ENCODE measurements at places on chromosomes 1 and 21.

DNA sequence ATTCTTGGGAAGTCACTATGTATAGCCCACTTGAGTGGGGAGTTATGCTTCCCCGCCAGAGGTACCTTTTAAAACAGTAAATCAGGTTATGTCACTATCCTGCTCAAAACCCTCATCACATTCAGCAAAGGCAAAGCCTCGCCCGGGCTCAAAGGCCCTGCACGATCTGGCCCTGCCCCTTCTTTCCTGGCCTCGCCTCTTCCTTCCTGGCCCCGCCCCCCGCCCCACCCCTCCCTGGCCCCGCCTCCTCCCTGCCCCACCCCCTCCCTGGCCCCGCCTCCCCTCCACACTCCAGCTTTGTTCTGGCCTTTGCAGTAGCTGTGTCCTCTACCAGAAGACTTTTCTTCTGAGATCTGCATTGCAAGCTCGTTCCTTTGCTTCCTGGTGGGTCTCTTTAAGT, 6.6 kb downstream of the LDLRAD2 start:
- DNase-seq = no peak

- no peak for DNase-seq
These were observed 121.9 kb downstream of the CAMTA1 start for GRCh38 chr1:6907201-6907600.

GRCh38 chr21:42350927-42351426, at the start of gene TFF2:
TSS of gene TFF2 (minus strand) at chr21:42350994. CDS start at chr21:42350957, 37 bp downstream.
- DNase-seq = no peak

DNA sequence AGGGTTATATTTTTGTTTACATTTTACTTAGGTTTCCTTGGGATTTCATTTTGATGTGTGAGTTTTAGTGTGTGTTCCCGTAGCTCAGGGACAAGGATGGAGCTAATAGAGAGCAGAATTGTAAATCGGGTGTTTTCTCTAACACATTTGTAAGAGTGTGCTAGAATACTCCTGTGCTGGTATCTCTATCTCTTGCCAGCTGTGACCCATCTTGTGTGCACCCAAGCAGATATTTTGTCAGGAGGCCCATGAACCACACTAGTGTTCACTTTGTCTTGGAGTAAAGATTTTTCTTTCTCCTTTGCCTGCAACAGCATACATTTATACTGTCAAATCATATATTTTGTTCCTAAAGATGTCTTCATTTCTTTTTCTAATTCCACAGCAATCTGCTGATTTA, 23.4 kb downstream of the KRTAP19-8 start:
- DNase-seq = no peak

DNA sequence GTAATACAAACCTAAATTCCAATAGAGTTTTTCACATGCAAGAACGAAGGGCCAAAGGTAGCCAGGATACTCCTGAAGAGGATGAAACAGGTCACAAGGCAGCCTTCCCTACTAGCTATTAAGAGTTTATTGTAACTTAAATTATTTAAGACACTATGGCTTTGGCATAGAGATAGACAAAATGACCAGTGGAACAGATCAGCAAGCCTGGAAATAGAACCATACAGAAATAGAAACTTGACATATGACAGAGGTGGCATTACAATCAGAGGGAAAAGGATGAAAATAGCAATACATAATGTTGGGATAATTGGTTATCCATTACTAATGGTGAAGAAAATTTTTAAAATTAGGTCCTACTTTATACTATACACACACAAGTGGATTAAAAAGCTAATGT, 16.5 kb downstream of the GFI1 start:
- DNase-seq = no peak

DNA sequence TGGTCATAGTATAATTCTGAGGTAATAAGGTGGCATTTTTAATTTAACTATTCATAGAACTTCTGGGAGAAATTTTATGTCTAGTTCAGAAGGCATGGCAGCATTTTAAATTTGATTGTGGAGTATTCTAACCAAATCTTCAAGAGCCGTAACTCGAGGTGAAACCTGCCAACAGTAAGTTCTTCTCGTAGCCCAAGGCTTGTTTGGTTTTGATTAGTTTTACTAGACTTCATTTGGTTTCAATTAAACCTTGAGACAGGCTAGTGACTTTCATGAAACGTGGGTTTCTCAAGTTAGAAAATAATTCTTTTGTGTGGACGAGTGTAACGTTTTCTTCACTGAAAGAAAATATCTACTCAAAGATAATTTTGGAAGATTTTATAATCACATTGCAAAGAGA, 395.5 kb downstream of the USP25 start:
- DNase-seq = no peak

- DNase-seq = peak; percentile 95
These were observed 64.8 kb downstream of the ALPL start for GRCh38 chr1:21573971-21574465.

DNA sequence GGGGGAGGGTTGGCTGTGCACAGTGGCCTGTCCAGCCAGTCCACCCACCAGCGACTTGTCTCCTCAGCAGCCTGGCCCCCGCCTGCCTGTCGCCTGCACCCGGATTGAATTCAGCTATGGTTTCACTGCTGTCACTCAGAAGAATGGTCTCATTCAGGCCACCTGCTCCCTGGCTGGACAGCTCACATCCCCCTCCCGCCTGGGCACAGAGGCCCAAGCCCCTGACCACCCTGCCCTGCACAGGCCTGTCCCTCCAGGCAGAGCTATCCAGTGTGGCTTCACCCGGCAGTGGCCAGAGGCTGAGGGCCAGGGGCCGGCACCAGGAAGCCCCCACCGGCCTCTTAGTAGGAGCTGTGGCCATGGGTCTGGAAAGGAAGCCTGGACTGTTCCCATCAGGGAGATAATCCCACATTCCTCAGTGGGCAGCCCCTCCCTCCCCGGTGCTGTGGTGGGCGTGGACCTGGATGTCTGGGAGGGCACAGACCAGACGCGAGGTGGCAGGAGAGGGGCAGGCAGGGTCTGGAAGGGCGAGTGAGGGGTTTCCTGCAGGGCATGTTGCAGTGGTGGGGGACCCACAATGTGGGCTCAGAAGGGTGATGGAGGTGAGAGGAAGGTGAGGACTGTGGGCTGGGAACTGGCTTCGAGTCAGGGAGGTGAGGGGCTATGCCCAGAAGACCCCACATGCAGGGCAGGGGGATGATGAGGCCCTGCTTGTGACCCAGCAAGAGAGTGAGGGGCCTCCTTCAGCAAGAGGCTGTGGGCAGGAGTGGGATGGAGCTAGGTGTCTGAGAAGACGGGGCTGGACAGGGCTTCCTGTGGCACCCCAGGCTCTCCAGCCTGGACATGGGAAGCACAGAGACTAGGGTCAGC, 30.4 kb downstream of the WNT9A start:
- DNase-seq = no peak

DNA sequence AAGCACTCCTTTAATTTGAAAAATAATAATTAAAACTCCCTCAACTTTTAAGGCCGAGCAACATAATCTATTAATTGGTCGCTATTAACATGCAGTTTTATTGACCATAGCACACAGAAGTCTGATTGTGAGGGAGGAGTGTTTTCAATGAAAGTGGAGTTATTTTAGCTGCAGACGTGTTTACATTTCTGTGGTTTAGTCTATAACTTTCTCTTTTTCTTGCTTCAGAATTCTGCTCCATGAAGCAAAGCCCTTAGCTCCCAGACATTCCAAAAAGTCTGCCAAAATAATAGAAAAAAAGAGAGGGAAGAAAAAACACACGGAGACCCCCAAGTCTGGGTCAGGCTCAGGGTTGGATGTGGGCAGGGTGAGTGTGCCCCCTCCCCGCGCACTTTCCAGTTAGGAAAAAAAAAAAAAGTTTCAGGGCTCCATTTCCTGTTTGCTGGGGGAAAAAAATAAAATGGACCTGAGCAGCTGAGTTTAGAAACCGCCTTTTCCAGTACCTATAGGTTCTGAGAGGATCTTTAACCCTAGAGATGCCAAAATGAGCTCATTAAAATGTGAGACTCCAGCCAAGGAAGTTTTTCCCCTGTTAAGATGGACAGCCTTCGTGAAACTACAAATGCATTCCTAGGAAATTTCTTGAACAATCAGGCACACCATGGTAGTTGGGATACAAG, 143.7 kb upstream of the ETS2 start:
- DNase-seq = no peak

DNA sequence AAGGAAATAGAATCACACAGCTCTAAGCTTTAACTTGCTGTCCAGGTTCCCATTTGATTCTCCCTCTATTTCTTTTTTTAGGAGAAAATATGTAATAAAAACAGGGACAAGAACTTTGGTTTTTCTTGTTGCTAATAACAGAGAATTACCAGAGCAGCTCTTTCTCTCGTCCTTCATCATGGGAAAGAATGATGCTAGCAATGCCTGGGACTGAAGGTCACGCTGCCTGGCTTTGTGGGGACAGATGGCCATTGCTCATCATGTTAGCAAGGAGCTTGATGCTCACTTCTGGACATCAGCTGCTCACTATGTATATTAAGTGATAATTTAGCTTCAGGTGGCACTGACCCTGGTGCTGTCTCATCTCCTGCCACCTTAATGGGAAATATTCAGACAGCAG, 77.3 kb upstream of the AKT3 start:
- no peak for DNase-seq

GRCh38 chr1:175128523-175128922, 60.9 kb downstream of the TNN start:
- DNase-seq = no peak

- DNase-seq = no peak
These were observed 15.1 kb downstream of the RNF19B start for GRCh38 chr1:32949519-32949918.

GRCh38 chr1:48740621-48741020, 36.1 kb downstream of the BEND5 start:
- DNase-seq = no peak

DNA sequence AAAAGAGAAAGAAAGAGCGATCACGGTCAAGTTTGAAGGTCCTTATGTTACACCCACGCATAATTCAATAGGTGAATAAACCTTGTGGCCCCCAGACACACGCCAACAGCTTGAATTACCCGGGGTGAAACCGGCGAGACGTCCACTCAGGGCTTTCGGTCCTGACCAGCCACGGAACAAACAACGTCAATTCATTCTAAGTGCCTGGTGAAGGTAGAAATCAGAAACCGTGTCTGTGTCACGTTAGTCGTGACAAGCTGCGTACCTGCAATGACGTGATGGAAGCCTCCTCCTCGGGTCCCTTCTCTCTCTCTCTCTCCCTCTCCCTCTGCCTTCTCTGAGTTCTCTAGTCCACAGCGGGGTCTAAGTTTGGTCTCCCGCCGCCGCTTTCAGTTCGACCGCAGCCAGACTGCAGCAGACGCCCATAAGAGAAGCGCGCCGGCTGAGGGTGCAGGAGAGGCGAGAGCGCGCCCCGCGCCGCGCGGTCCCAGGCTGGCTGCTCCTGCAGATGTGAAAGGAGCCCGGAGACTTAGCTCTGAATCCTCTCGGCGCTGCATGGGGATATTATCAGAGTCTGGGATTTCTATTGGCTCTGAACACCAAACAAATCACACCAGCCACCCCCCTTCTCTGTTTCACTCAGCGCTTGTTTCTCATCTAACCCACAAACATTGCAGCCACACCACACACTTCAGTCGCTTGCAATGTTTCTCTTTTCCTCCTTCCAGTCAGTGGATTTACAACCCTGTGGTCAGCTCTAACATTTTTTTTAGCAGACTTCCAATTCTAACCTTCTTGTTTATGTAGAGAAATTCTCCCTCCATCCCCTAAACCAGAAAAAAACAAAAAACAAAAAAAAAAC, at the start of gene GREM2:
GREM2 (minus strand) TSS at position 537 of the 862 bp plus-strand sequence. CDS start 118,680 bp downstream, outside the sequence.
- DNase-seq = peak; percentile 70

DNA sequence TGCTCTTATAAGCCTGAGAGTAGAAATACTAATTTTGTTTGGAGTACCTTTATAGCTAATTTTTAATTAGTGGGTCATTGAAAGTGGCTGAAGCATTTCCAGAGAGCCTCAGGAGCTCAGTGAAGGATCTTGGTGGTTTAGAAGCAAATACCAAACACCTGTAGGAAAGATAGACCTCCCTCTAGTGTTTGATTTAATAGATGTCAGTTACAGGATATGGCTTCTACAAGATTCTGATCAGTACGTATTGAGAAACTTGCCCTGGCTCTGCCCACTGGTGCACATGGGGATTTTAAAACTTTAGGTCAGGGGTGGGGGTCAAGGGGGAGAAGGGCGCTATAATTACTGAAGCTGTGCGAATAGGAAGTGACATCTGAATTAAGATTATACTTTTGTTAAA, 122.2 kb downstream of the POU2F1 start:
- DNase-seq = no peak

- no peak for DNase-seq
These were observed 10.8 kb upstream of the COL8A2 start for GRCh38 chr1:36135796-36136195.

GRCh38 chr1:21568809-21569385, 59.7 kb downstream of the ALPL start:
- no peak for DNase-seq

GRCh38 chr1:2213576-2214505, 14.3 kb upstream of the SKI start:
- no peak for DNase-seq

DNA sequence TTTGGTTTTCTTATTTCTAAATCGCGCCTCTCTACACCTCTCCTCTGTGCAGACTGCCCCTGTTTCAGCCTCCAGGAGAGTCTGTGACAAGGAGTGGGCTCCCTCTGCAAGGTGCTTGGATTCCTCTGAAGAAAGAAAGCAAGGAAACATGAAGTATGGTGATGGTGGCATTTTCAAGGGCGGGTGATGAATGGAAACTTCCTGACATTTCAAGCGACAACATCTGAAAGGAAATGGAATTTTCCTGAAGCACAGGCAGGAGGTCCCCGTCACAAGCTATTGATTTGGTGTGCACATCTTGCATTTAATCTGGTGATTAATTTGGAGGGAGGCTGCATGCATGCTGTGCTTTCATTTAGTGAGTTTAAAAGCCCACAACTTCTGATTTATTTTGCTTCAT, 164.6 kb upstream of the FGGY start:
- DNase-seq = no peak

- DNase-seq = no peak
These were observed 140.5 kb downstream of the SPATA46 start for GRCh38 chr1:162236201-162236600.

DNA sequence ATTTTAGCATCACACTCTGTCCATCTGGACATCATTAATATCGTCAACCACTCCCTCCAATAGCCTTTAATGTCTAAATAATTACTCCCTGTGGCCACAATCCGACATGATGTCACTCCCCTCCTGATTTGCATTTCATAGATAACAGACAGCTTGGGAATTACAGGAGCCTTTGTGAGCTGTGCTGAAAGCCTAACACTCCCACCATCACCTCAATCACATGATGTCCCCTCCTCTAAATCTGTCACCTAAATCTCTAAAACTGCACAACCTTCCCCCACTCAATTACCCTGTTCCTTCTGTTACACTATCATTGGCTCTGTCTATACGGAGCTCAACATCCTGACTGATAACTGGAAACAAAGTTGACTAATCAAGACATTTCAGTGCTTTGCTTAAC, 14.3 kb downstream of the NHLH2 start:
- no peak for DNase-seq

DNA sequence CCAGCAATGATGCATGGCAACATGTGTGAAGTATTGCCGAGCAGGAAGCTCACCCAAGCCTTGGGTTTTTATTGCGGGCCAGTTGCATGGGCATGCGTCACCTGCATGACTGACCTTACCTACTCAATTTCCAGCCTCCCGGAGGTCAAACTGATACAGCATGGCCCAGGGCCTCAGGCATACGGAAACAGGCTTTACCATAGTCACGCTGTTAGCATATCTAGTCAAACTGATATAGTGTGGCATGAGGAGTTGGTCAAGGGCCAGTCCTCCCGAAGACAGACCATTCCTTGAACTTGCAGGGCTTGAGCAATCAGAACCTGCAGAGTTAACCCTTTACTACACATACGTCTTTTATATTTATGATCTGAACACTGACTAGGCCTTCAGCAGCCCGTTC, 6.4 kb upstream of the DUSP12 start:
- DNase-seq = no peak
